CD4-positive, alpha-beta memory T cell (primary cell): ENCODE measurements at places on chromosomes 13 and 19. TPM values are rescaled to one million over a fixed set of nuclear protein-coding genes. Genes with fewer than 3 reads are reported as not detected.

ZNF709 gene
- total RNA-seq = 7.1 TPM

CYP4F12 gene
- total RNA-seq = 3.7 TPM

TFDP1 gene
- 20.7 TPM for total RNA-seq

DNA sequence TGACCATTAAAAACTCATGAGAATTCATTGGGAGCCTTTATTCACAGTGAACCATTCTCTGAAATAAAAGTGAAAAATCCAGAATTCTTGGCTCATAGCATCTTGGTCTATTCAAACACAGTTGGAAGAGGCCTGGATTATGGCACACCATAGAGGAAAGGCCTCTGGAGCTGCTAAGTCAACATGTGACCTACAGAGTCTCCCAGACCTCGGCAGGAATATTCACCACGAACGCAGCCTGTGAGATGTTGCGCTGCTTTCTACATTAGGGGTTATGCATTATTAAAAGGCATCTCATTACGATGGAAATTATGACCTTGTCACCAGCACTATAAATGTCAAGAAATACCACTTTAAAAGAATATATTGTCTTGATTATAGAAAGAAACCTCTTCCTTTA is 132.6 kb downstream of the EFNB2 start:
- DNase-seq = no peak

GRCh38 chr19:16051254-16052025 is 24.9 kb upstream of the TPM4 start:
- DNase-seq = peak; percentile 56

GRCh38 chr19:16085115-16085514 is 8.8 kb downstream of the TPM4 start:
- DNase-seq = no peak

GRCh38 chr19:41844601-41845000 is at the start of gene LYPD4:
Gene LYPD4, minus strand, starts transcription at chr19:41844683. Its CDS starts 5,398 bp downstream, at chr19:41839285.
- no peak for DNase-seq

- DNase-seq = no peak
Measured at GRCh38 chr13:42626176-42626860, 52.4 kb downstream of the TNFSF11 start.

- no peak for DNase-seq
Measured at GRCh38 chr13:102310691-102311418, 91.0 kb downstream of the FGF14 start.
